Aortic smooth muscle cell (primary cell): ENCODE measurements at places on chromosomes 7 and 10. TPM values are rescaled to one million over a fixed set of nuclear protein-coding genes. Genes with fewer than 3 reads are reported as not detected.

The CALML3 gene
- not detected in 2 replicates for total RNA-seq

The PRPS1L1 gene
- 0.06 and 0.13 TPM in 2 replicates for total RNA-seq

The DDX21 gene
- 43.5 and 68.3 TPM in 2 replicates for total RNA-seq

The TLX1 gene
- not detected in 2 replicates for total RNA-seq

The SPAM1 gene
- not detected in 2 replicates for total RNA-seq
